Femur (tissue), 1 donor: ENCODE measurements at places on chromosomes 12 and 14.
A peak's percentile ranks its signal among the peaks of the same experiment; 100 is the strongest.

- DNase-seq, result no peak
These were observed 11.8 kb downstream of the SLC6A12 start for GRCh38 chr12:202081-202731.

DNA sequence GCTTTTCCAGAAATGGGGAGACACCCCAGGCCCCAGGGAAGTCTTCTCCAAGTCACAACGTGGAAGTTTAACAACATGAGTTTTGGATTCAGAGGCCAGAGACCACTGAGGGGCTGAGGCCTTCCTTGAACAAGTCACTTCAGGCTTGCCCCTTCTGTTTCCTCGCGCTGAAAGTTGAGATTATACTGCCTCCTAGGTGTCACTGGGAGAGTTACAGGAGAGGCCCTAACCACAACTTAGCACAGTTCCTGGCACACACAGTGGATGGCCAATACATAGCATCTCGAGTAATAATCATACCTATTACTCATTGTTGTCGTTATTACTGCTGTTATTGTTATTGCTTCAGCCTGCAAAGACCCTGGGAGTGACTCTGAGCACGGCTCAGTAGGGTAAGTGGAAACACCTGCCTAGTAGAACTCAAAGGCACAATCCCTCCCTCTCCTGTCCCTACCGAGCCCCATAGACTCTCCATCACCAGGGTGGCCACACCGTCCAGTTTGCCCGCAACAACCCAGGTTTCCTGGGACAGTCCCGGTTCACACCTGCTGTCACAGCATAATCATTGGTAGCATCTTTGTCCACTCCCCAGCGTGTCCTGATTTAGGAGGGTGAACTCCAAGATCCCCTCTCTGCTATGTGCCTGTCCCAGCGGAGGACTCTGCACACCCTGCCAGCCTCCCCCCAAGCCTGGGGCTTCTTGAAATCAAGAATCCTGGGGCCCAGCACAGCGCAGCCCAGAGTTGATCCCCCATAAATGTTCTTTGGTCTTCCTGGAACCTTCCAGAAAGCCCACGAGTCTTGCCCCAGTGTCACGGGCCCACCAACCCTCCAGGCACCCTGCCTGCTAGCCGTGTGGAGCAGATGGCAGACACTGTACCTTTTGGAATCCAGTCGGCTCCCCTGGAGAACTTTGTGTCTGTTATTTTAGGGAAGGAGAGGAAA, 85.0 kb downstream of the SYNE3 start:
- DNase-seq, result peak; percentile 38

DNA sequence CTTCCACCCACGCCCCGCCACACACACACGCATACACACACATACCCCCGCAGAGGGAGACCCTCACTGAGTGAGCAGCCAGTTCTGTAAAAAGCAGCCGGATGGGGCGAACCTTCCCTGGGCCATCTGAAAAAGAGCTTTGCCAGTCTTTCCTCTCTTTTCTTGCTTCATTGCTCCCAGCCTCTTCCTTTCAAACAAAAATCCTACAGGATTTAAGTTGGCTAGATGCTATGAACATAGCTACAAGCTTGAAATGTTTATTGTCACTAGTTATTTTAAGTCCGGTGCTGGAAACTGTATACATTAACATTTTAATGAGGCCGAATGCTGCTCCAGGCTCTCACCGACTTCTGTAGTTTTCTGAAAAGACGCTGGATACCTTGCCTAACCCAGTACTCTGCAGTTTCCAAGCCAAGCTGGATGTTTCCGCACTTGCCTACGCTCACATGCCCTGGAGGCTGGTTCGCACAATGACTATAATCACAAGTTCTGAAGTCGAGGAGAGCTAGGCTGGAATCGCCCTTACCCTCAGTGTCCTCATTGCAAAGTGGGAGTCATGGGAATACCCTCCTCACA, 39.2 kb downstream of the LTBP2 start:
- DNase-seq, result no peak

DNA sequence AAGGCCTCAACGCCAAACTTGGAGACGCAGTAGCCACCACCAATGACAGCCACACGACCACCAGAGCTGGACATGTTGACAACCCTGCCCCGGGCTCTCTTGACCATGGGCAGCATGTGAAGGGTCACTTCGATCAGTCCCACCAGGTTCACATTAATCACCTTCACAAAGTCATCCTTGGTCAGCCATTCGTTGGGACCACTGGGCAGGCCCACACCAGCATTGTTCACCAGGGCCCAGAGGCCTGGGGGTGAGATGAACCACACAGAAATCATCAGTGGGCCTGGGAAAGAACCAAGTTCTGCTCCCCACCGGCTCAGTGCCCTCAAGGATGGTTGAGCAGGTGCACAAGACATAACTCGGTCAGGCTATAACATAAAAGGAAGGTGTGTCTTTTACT, 4.0 kb downstream of the SDR9C7 start:
- DNase-seq, result no peak

GRCh38 chr12:31321186-31321896, 4.6 kb downstream of the SINHCAF start:
- DNase-seq, result no peak

DNA sequence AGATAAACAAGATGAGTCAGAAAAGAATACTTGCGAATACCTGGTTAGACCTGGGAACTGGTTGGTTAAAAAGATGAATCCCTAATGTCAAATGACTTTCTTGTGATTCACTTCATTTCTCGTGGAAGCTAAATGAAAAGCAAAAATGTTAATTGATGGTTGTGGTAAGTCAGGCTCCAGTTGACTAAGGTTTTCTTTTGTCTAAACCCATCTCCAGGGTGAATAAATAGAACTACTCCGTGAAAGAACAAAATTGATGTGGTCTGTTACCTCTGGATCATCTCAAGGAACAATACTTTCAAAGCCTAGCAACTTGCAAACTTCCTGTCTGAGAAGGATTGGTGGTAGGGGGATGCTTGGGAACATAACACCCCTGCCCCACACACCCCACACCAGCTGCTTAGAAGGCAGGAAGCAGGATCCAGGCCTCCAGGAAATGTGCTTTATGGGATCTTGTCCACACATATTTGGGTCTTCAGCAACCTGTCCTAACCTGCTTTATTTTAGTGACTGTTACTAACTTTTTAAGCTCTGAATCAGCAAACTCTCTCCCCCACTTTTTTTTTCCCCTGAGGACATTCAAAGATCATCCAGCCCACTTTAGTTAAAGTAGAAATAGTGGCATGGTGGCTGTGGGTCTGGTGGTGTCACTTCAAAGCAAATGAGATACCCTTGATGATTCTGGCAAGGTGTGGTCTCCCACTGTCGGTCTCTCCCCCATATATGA, 60.4 kb upstream of the PTHLH start:
- DNase-seq, result no peak

- DNase-seq, result no peak
These were observed 77.6 kb upstream of the PRKD1 start for GRCh38 chr14:30005114-30005808.

DNA sequence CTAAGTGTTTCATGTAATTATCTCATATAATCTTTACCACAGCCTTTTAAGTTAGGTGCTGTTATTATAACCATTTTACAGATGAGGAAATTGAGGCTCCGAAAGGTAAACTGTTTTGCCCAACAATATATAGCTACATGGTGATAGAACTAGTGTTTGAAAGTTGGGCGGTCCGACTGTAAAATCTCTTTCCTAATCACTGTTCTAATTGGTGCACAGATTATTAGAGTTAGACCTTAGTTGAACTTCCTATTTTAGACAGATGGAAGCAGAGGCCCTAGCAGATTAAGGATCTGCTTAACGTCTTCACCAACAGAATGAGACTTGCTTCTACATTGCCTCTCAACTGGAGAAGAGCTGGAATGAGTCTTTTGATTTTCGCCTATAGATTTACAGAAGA, 30.0 kb upstream of the DUSP6 start:
- DNase-seq, result no peak

DNA sequence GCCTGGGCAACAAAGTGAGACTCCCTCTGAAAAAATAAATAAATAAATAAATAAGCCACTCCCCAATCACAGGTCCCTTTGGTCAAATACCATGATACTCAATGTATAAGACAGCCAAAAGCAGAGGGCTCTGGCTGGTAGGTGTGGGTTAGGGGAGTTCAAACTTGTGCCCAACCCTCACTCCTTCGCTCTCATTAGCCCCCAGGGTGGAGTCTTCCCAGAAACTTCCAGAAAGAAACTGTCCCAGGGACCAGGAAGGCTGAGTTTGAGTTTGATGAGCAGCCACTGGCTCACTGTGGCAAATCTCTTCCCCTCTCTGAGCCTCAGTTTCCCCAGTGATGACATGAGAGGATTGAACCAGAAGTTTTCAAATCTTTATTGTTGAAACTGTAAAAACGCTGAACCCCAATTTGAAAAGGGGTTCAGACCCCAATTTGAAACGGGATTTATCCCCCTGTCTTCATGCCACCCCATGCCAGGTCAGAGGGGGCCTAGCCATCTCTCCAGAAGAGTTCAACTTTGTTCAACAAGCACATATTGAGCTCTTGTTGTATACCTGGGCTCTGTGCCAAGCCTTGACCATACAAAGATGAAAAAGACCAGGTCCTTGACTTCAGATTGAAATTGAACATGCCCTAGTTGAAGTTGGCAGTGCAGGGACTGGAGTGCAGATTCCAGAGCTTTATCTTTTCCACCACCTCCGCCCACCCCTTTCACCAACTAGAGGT, 9.1 kb upstream of the FAM222A start:
- DNase-seq, result no peak

- DNase-seq, result no peak
These were observed 26.3 kb upstream of the PTGDR start for GRCh38 chr14:52241087-52241793.

DNA sequence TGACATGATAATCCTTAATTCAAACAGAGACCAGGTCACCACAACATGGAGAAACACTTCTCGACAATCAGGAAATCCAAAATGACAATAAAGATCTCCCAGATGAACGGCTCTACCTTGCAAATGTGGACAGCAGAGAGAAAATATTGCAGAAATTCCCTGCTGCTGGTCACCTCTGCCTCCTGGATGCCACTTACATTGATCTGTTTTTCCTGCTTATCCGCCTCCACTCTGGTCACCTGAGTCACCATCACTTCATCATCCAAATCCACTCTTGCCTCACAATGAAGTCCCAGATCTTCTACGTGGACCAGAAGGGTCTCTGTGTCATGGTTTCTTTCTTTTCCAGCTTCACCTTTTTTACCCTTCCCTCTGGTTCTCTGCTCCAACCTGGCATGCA, 21.1 kb downstream of the TTC9 start:
- DNase-seq, result no peak

- DNase-seq, result no peak
These were observed 13.3 kb downstream of the DICER1 start for GRCh38 chr14:95143808-95144620.

DNA sequence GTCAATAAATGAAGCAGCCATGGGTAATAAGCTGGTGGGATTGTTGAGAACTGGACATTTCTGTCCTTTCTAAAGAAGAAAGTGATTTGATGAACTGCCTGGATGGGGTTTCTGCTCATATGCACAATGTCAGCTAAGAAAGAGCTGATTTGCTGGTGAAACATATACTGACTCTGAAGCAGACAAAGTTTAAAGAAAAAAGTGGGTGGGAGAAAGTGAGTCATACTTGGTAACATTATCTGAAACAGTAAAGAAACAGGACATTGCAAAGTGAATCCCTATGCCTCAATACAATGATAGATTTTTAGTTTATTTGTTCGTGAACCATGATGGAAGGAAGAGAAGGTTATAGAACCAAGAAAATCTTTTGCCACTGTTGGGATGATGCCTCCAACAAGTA, 95.6 kb upstream of the DNM1L start:
- no peak for DNase-seq

- no peak for DNase-seq
These were observed 50.0 kb downstream of the PTPRO start for GRCh38 chr12:15372352-15372751.
